CD4-positive, alpha-beta T cell treated with Interleukin-15 for 1 hour (primary cell): ENCODE measurements at places on chromosomes 4 and X.
A peak's percentile ranks its signal among the peaks of the same experiment; 100 is the strongest.

- DNase-seq, result no peak
Observed at GRCh38 chr4:162499478-162499877, 335.7 kb upstream of the FSTL5 start.

DNA sequence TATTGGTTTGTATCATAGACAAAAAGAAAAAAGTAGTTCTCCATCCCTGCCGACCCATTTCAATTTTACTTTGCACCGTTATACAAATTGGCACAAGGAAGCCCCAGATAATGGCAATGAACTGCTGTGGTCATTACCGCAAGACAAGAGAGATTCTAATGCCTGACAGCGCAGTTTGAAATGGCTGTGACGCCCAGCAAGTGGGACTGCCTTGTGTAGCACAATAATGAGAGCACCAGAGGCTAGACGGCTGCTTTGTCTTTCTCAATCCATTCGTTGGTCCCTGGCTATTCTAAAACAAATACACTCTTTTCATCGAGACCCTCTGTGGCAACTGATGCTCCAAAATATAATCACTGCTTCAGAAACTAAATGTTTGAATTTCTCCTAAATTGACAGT, 192.4 kb upstream of the NEIL3 start:
- DNase-seq, result no peak

DNA sequence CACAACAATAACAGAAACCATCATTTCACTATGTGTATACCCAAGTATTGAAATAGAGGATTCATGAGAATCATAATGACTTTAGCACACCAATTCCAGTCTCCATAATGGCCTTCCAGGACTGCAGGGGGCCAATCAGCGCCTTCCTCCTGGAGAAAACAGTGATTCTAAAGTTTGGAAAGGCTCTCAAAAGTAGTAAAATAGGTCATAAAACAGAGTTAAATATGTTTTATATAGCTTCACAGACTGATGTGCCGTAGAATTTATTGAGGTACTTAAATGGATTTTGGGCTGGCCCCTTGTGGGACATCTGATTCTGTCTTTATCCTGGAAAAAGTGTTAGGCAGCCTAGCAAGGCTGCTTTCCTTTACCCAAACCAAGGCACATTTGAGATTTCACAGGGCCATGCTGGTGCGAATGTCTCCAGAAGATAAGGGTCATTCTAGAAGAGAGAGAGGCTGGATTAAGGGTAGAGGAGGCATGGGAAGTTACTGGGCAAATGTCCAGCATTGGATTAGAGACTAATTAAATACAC, 543.9 kb downstream of the GALNTL6 start:
- DNase-seq, result no peak

GRCh38 chrX:20477219-20477618, 210.5 kb upstream of the RPS6KA3 start:
- no peak for DNase-seq

DNA sequence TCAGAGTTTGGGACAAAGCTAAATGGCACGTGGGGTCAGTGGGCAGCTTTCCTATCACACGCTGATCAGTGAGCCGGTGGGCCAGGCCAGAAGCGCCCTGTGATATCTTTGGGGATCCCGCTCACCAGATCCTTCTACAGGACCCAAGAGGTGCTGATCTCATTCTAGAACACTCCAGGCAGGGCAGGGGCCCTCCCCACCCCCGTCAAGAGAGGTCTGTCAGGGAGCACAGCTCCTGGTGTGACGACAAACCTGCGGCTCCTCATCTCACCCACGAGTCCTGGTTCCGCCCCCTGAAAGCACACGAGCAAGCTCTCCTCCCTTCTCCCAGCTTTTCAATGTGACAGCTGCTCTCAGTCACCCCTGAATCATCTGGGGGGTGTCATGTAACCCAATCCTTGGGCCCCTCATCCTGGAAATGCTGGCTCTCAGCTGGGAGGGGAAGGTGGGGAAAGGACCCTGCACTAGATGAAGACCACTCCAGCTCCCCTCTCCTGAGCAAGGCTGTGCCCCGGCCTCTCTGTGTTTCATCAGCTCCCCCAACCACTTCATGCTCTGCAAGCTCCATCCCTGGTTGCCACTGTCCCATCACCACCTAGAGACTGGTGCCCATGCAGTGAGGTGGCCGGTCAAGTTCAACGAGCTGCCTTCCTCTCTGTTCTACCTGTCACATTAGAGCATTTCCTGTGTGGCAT, 4.6 kb downstream of the HCFC1 start:
- DNase-seq, result peak; percentile 38

DNA sequence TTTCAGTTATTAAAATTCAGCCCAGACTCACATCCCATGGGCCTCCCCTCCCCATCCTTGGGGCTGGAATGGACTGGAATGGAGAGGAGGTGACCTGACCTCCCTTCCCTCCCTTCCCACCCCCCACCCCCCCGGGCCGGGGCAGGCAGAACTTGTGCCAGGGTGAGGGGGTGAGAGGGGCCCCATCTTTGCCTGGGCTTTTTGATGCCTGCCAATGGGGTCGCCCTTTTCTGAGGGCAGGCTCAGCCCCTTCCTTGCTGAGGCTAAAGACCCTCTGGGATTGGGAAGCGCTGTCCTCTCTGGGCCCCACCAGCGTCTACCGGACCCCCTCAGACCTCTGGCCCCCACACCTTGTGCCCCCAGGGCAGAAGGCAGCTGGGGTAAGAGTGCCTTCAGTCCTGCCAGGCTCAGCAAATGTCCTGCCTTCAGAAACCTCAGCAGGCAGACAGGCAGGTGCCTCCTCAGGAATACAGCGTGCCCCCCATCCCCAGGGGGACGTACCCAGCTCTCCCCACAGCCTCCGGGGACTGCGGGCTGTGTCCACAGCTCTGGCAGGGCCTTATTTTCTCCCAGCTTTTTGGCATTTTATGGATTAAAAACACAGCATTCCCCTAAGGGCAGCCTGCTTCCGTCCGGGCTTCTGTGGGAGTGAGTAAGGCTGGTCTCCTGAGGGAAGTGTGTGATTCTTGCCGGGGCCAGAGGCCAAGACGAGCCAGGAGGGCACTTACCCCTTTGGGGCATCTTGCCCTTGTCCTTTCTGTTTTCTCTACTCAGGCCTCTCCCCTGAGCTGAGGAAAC, 12.6 kb upstream of the CCNQ start:
- peak; percentile 10 for DNase-seq

DNA sequence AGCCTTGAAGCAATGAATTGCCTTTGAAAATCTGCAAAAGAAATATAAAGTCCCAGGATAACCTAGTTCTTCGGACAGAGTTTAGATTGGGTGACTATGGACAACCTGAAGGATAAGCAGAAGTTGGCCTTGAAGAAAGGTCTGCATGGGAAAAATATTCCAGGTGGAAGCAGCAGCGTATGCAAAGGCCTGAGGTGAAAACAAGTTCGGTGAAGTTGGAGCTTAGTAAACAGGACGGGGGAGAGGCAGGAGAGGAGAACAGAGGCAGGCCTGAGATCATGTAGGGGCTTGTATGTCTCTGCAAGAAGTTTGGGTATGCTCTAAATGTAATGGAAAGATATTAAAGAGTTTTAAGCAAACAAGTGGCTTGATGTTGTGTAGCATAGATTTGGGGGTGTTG, 176.0 kb downstream of the ARHGAP24 start:
- DNase-seq, result no peak

- no peak for DNase-seq
Observed at GRCh38 chr4:121980643-121981042, 28.8 kb upstream of the TRPC3 start.

GRCh38 chr4:101851672-101852071, 61.1 kb downstream of the BANK1 start:
- no peak for DNase-seq

GRCh38 chr4:80521438-80521837, 185.9 kb downstream of the CFAP299 start:
- no peak for DNase-seq

DNA sequence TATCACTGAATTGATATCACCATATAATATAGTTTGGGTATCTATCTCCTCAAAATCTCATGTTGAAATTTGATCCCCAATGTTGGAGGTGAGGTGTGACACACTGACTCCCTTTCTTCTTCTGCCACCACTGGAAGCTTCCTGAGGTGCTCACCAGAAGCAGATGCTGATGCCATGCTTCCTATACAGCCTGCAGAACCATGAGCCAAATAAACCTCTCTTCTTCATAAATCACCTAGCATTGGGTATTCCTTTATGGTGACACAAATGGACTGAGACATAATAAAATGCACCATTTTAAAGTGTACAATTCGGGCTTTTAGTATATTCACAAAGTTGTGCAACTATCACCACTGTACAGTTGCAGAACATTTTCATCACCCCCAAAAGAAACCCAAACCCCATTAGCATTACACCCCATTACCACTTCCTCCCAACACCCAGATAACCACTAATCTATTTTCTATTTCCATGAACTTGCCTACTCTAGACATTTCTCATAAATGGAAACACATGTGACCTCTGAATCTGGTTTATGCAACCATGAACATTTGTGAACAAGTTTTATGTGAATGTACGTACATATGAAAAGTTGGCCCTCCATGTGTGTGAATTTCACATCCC, 148.9 kb downstream of the OPHN1 start:
- no peak for DNase-seq

DNA sequence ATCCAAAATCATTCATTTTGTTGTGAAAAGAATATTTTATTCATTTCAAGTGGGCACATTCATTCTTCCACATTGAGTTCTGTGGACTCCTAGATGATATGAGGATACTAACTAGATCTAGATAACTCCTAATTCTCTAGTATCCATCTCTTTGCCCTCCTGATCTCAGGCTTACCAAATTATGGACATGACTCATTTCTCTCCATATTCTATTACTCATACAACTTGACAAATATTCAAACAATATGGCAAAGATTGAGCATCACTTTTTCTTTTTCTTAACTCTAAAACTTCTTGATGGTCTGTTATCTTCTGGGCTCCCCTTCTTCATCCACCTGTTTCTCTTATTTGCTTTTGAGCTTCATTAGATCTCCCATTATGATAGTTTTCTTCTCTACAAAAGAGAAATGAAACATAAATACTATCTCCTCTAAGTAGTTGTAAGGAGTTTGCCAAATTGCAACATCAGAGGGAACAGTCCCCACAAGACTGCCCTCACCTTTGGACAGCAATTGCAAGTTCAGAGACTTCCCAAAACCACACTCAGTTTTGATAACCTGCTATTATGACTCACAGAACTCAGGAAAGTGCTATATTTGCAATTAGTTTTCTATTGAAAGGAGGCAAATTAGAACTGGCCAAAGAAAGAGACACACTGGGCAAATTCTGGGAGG, 422.9 kb downstream of the SPRY1 start:
- DNase-seq, result no peak

DNA sequence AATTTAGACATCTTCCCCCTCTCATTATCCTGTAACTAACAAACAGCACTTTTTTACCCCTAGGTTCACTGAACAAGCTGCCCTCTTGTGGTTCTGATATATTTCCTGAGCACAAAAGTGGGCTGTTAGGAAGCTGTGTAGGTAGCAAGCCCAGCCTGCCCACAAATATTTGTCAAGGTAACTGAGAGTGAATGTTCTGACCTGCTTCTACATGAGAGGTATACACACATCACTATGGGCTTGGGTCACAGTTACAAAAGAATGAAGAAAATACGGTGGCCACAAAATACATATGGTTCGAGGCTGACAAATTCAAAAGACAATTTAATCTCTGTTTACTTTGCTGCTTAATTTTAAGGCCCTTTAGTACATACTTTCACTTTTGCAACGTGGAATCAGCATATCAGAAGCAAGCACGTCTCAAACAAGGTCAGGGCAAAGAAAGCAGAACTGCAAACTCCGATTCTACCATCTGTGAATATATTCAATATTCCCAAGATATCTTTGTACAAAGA, 78.7 kb downstream of the RBM47 start:
- no peak for DNase-seq

DNA sequence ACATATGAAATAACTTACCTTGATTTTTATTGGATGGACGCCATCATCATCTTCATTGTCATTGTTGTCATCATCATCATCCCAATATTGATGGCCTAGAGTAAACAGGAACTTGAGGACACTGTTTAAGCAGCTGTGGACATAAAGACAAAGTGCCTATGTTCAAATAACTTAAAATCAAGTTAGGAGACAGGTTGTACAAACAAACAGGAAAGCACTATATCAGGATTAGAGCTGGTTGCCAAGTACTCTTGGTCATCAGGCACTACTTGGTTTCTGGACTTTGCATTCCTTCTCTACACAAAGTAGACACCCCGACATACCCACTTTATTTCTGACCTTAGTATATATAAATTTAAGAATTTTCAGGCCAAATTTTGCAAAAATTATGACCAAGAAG, 608.6 kb downstream of the KLHL13 start:
- no peak for DNase-seq

DNA sequence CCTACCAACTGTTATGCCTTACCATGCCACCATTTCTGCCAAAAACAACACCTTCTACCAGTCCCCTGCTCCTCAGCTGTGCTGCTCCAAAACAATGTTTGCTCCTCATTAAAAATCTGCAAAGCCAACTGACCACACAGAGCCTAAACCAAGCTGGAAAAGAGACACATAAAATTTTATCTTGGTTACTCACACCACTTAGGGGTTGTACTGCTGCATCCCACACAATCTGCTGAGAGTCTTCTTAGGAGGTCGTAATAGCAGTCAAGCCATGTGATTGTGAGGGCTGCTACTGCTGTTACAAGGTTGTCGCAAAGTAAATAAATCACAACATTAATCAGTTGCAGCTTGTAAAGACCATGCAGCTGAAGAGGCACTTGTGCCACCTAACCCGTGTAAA, 607.4 kb upstream of the FAM241A start:
- no peak for DNase-seq

- no peak for DNase-seq
Observed at GRCh38 chr4:6009452-6009851, 8.8 kb downstream of the C4orf50 start.

- DNase-seq, result peak; percentile 87
Observed at GRCh38 chrX:110002300-110003166, at the start of gene TMEM164. TSS of gene TMEM164 (plus strand) at chrX:110003114. CDS start at chrX:110003775, 661 bp downstream.

GRCh38 chr4:140359562-140360427, 13.7 kb upstream of the SCOC start:
- DNase-seq, result peak; percentile 70

DNA sequence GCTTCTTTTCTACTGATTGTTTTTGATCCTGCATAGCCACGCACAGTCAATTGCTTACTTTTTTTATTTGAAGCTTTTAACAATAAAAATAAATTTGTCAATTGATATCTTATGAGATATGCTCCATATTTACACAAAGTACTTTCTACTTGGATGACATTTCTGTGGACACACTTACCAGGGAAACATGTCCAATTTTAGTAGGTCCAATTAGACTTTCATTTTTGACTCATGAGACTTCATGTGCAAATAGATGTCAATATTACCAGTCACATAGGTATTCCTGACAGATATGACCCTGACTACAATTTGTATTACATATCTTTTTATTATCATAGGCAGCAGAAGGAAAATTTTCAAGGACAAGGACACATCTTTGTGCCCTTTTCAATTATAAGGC, 219.9 kb upstream of the ANKRD50 start:
- DNase-seq, result no peak

DNA sequence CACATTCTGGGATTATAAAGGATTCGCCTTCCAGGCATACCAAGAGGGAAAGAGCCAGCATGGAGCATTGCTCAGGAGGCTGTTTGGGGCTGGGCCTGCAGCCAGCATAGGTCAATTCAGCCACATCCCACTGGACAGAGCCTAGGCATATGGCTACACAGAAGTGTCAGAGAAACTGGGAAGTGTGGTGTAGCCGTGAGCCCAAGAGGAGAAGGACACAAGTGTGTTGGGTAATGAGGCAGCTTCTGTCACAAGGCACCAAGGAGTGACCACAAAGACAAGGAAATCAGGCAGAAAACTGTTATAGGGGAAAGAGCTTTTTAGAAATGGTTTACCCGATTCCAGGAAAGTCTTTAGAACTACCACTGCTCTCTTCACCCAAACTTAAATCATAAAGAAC, 178.6 kb upstream of the TBL1X start:
- DNase-seq, result no peak
